ENCODE measurements at places on chromosomes 4 and X.

DNA sequence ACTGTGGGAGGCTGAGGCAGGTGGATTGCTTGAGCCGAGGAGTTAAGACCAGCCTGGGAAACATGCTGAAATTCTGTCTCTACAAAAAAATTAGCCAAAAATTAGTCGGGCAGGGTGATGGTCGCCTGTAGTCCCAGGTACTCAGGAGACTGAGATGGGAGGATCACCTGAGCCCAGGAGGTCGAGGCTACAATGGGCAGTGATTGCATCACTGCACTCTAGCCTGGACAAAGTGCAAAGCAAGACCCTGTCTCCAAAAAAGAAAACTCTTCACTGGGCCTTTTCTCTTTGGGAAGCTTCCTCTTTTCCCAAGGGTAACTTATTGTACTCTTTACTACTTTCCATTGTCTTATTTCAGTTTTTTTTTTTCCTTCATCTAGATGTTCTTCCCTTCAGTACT lies 88.9 kb downstream of the UBE2K start:
- DNase-seq: no peak

DNA sequence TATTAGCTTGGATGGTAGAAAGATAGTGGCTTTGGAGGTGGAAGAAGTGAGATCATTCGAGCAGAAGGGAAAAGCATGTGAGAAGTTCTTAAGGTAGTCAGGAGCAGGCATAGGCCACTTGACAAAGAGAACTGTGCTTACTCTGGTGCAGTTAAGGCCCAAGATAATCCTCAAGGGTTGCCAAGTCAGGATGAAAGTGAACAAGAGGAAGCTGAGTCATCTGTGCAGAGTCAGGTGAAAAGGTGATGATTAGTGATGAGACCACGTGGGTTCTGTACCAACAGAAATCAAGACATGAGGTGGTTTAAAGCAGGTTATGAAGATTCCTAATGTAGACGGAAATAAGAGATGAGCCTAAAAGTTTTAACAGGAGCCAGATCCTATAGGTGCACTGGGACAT lies 369.8 kb downstream of the DTHD1 start:
- DNase-seq: no peak

- no peak for DNase-seq
Measured at GRCh38 chrX:127124871-127125270, 305.3 kb downstream of the PRR32 start.

DNA sequence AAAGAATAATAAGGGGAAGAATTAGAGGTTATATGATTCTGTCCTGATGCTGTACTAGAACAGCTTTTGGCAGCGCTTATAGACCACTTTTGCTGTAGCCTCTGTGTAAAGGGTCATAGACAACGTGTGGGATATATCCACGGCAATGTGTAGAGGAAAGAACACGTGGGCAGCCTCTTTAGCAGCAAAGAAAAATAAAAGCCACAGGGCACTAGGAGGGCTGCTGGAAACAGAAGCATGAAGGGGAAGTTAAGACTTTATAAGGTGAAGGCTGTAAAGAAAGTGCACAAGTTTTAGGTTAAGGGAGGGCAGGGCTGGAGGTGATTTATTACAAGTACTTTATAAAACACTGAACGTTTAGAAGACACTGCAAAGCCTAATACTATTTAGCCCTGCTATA lies 20.1 kb upstream of the PHEX start:
- no peak for DNase-seq

DNA sequence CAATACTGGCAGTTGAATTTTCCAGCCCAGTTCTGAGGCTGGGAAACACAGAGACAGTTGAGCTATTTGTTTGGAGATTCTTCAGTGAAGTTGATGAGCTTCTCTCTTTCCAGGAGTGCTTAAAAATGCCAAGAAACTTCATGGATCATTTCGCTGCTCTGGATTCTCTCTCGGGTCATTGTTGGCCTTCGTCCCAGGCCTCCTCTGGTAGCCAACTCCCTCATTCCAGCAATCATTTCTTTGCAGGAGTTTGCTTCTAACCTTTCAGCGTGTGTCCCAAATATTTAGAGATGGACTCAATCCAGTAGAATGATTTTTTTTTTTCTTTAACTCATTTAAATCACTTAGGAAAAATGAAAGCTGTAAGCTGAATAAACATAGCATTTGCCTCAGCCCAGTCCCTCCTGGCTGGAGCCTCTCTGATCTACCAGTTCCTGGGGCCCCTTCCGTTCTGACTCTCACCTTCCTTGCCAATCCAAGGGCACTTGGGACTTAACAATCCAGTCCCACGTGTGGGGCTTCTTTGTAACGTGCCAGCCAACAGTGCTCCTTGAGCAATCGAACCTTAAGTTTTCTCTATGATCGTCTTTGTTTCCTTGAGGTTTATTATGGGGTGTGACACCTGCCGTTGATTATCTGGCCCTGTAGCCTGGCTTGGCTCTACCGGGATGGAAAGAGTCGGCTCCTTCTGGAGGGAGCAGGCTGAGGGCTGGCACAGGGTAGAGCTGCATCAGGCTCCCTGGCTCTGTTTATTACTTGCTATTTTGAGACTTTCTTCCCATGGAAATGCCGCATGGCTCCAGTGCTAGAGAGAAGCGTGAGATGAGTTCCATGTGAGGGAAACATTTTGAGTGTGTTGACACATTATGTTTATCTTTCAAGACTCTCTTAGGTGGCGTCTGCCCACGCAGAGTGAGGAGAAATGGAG lies 80.4 kb upstream of the GPC4 start:
- peak; percentile 7 for DNase-seq

Data from fibroblast of pulmonary artery (primary cell).